ENCODE measurements at places on chromosomes 3 and 15.

GRCh38 chr3:151827816-151828215 is 13.9 kb downstream of the AADAC start:
- no peak for DNase-seq

- DNase-seq, result no peak
Observed at GRCh38 chr3:141384157-141384556, 15.9 kb downstream of the ZBTB38 start.

GRCh38 chr15:68821841-68822381 is 1.2 kb upstream of the ANP32A start:
- DNase-seq, result no peak

GRCh38 chr3:64297563-64297962 is 72.3 kb upstream of the PRICKLE2 start:
- no peak for DNase-seq

DNA sequence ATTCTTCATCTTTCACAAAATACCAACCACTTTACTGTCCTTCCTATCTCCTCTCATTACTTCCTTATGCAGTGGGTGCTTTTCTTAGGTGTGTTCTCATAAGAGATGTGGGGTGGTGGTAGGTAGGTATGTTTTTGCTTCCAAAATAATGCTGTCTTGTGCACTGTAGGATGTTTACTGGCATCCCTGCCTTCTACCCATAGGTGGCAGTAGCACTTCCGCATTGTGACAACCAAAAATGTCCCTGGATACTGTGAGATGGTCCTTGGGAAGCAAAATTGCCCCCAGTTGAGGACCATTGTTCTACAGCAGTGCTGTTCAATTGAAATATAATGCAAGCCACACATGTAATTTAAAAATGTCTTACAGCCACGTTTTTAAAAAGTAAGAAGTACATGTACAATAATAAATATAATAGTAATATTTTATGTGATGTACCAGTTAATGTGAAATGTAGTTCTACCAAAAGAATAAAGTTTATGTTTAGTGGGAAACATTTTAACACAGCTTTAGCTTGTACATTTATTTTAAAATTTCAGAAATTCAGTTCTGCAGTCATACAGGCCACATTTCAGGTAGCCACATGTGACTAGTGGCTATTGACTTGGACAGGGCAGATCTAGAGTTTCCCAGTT is 75.2 kb downstream of the NEO1 start:
- no peak for DNase-seq

GRCh38 chr3:128217702-128218547 is 64.6 kb downstream of the EEFSEC start:
- DNase-seq, result no peak

DNA sequence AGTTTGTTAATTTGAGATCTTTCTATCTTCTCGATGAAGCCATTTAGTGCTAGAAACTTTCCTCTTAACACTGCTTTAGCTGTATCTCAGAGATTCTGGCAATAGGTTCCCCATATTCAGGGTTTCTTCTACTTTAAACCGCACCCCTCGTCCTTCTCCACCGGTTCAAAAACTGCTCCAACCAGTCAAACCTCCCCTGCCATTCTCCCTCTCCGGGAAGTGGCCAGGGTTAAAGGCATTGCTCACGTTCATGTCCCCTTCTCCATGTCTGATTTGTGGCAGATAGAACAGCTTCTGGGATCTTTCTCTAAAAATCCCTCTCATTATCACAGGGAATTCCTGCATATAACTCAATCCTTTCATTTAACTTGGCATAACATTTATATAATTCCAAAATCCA is 14.4 kb downstream of the ALDH1L1 start:
- no peak for DNase-seq

- DNase-seq, result no peak
Observed at GRCh38 chr3:49081429-49081828, 12.4 kb downstream of the QRICH1 start.

- DNase-seq, result no peak
Observed at GRCh38 chr15:96322536-96323318, 7.8 kb upstream of the NR2F2 start.

DNA sequence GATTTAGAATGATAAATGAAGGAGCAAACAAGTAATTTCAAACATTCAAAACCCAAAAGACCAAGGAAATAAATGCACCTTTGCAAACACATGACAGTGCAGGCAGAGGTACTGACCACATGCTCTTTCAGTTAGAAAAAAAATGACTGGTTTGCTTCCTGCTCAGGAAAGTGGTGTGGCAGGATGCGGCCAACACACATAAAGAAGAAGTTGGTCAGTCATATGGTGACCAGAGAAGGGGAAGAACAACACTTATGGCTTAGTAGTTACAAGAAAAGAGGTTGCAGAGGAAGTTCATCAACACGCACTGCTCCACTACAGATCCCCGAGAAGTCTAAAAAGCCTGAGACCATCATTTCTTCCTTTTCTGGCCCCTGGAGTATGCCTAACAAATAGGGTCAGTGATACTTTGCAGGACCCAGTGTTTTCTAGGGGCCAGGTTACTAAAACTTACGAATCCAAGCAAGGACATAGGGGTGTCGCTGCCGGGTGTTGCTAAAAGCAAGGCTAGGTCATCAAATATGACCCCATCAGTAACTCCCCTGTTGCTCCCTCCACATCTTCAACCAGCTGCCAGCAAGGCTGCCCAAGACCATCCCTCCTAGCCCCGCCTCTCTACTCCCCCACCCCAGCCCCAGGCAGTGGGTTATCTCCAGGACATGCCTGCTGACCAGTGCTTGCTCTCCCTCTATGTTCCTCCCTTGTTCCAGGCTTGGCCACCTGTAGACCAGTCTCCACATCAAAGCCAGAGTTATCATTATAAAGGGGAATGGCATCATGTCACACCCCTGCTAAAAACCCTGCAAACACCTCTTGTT is 11.2 kb downstream of the ATP8B4 start:
- peak; percentile 48 for DNase-seq

GRCh38 chr3:152350776-152351175 is 82.0 kb downstream of the MBNL1 start:
- DNase-seq, result no peak

DNA sequence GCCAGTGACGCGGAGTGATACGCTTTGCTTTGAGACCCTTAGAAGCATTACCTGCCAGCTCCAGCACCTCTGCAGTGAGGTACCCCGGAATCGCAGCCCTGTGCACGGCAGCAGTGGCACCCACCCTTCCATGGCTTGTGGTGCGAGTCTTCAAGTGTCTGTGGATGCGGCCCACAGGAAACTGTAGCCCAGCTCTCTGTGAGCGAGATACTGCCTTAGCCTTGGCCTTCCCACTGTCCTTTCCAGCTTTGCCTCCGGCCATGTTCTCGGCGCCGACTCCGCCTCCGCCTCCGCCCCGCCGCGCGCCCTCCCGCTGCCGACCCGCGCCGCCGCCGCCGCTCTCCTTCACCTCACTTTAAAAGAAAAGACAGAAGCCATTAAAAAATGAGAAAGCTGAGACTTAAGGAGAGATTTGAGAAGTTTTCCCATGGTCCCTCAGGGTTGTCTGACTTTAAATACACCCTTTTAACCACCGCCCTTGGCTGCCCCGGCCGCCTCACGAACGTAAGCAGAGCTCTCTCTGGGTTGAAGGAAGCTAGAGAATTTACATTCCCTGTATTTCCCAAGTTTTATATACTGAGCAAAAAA is 78.5 kb upstream of the FAM174B start:
- DNase-seq, result peak; percentile 23

GRCh38 chr3:64806668-64807605 is 119.1 kb upstream of the ADAMTS9 start:
- no peak for DNase-seq

DNA sequence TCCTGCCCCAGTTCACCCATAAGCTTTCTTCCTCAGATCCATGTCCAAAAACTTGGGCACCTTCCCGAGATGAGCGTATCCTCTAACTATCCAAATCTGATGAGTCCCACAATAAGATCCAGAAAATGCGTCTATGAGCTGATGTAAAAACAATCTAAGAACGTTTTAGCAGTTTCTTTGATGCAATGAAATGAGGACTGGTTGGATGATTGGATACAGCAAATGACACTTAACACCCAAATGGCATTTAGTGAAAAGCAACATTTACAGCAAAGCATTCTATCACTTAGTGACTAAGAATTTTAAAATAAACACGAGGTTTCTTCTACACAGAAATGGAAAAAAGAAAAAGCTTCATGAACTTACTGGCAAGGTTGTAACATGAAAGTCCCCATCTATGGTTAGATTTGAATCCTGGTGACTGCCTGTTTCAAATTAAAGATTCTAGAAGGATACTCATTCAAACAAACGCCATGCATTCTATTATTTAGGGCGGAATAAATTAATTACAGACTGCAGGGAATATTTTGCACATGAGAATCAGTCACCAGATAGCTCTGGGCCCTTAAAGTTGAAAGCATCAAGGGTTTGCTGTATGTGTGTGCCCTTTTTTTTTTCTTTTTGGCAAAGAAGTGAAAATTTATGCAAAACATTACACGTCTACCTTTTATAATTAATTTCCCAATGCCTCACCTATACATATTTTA is 598.6 kb downstream of the FOXP1 start:
- DNase-seq, result no peak

All from CD4-positive, alpha-beta T cell treated with Interferon alpha-2 for 1 hour (primary cell).